ENCODE measurements at places on chromosomes 4 and X.
A peak's percentile ranks its signal among the peaks of the same experiment; 100 is the strongest.

DNA sequence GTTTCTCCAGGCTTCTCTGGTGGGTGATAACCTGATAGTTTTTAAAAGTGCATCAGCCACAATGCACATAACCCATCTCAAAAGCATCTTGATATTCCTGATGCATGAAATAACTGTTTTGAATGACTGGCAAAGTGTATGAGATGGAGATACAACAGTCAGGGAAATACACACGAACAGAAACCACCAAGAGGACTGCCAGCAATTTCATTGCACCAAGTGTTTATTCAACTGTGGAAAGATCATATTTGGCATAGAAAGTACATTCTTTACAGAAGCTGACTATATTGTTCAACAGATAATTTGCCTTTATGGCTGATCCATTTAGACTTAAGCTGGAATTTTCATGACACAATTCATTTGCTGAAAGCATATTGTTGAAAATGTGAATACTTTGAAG lies 139.5 kb downstream of the SLIT2 start:
- DNase-seq: no peak

DNA sequence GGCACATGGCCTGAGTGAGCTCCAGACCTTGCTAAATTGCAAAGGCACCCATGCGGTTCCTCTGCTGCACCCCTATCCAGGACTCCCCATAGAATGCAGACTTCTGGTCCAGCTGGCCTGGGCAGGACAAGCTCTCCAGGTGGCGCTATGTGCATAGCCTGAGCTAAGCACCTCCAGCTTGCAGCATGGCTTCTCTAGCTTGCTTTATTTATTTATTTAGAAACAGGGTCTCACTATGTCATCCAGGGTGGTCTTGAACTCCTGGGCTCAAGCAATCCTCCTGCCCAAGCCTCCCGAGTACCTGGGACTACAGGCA lies 5.5 kb upstream of the WFS1 start:
- DNase-seq: peak; percentile 7

DNA sequence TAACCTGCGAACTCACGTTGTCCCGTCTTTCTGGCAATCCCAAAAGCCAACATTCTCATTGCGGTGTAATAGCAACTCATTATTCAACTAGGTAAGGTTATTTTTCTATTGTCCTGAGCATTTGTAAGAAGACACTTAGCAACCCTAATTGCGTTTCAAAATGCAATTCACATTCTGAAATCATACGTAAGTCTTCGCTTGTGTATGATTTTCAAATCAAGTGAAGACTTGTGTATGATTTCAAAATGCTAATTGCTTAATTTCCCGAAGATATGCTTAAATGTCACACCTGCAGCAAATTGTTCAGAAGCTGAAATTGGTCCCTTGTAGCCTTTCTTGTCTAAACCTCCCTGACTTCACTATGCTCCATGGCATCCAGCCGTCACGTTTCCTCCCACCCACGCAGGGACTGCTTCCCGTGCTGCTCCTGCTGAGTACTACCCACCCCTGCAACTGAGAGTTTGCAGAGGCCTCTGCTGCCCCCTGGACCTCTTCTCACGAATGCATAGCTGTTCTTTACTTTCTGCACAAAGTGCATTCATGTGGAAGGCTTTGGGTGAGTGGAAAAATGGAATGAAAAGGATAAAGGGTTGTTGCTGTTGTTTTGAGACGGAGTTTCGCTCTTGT lies 40.8 kb upstream of the CLDN24 start:
- no peak for DNase-seq

DNA sequence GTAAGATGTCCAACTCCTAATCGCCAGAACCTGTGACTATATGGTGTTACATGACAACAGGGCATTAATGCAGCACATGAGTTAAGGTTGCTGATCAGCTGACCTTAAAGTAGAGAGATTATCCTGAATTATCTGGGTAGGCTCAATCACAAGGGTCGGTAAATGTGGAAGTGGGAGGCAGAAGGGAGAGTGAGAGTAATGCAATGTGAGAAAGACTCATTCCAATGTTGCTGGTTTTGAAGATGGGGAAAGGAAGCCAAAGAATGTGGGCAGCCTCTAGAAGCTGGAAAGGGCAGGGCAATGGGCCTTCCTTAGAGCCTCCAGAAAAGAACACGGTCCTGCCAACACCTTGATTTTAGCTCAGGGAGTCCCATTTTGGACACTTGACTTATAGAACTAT lies 67.4 kb downstream of the STX18 start:
- DNase-seq: no peak

DNA sequence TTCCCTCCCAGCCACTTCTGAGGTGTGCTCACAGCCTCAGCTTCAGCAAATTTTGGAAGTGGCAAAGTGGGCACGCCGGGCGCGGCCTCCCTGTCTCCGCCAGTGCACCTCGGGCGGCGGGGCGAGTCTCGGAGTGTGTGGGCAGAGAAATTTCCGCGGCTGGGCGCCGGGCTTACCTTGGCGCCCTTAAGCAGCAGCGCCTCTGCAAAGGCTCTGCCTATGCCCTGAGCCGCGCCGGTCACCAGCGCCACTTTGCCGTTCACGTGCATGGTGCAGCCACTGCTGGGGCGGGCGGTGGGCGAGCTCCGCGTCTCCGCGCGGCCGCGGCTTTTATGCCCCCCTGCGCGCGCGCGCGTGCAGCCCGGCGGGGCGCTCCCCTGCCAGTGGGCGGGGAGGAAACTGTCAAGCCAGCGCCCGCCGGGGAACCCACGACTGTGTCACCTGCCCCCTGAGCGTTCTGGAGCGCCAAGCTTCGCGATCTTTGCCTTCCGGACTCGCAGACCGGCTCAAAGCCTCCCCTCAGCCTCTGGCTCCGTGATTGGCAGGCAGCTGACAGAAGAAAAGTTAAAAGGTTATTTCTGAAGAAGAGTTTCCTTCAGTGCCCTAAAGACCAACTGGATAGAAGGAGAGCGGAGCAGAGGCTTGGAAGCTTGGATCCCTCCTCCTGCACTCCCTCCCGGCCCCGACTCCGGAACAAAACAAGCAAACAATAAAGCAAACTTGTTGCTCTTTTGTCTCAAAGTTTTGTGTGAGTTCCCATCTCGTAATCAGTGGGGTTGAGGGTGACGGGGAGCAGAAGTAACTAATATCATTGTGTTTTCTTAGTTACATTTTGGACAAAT lies at the start of gene HPGD:
HPGD (minus strand) TSS at position 306 of the 842 bp plus-strand sequence; CDS start at position 269, 37 bp downstream.
- DNase-seq: no peak

DNA sequence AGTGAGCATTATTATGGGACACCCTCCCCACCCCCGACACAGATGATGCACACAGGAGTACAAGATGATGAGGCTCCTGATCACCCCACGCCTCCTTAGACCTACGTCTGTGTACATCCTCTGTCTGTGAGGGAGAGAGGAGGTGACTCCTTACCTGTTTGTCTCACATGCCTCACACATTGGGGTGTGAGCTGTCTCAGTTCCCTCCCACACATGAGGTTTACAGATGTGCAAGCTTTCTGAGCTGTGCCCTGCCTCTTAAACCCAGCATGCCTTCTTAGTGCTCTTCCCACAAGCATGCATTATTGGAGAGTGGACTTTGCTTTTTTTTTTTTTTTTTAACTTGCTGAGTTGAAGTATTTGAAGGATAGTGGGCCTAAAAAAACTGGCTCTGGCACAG lies 76.7 kb downstream of the CLCN5 start:
- no peak for DNase-seq

GRCh38 chrX:113980953-113981352 lies 602.9 kb upstream of the HTR2C start:
- no peak for DNase-seq

DNA sequence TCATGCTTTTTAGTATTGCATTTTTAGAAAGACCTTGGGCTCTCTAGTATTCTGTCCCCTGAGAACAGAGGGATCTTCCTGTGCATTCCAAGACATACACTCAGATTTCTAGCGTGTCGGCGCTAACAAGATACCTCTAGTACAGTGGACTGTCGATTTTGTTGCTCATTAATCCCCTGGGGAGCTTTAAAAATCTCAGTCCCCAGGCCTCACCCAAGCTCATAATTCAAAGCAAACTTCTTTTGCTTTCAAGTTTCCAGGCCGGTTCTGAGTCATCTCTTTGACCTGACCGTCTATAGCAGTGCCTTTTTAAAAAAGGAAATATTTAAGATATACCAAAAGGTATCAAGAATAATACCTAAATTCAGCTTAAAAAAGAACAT lies 137.0 kb downstream of the AMMECR1 start:
- no peak for DNase-seq

GRCh38 chrX:18574591-18574990 lies 97.3 kb downstream of the RS1 start:
- DNase-seq: no peak

All from AML-193 (cell line).